ENCODE measurements at places on chromosomes 12 and 14. TPM values are rescaled to one million over a fixed set of nuclear protein-coding genes. Genes with fewer than 3 reads are reported as not detected.
A peak's percentile ranks its signal among the peaks of the same experiment; 100 is the strongest.

- H3K27me3 ChIP-seq = peaks cover 38% of the 10 kb centered on the region
- H3K4me3 ChIP-seq = no peak overlapping the region
- no peaks in the 10 kb centered on the region for H3K4me1 ChIP-seq
- H3K36me3 ChIP-seq = no peaks in the 10 kb centered on the region
- H3K27ac ChIP-seq = no peak overlapping the region
Observed at GRCh38 chr12:115872919-115873357, 404.6 kb downstream of the MED13L start.

Gene KCNJ8
- total RNA-seq = 24.4 TPM

DNA sequence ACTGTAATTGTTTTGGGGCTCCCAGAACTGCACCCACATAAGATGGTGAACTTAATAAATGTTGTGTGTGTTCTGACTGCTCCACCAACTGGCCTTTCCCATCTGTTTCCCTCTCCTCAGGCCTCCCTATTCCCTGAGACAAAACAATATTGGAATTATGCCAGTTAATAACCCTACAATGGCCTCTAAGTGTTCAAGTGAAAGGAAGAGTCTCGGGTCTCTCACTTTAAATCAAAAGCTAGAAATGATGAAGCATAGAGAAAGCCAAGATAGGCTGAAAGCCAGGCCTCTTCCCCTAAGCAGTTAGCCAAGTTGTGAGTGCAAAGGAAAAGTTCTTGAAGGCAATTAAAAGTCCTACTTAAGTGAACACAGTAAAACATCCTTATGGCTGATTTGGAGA is 13.4 kb downstream of the ACOT6 start:
- H3K4me3 ChIP-seq = no peak overlapping the region
- DNase-seq = no peak
- no peak overlapping the region for H3K27ac ChIP-seq

DNA sequence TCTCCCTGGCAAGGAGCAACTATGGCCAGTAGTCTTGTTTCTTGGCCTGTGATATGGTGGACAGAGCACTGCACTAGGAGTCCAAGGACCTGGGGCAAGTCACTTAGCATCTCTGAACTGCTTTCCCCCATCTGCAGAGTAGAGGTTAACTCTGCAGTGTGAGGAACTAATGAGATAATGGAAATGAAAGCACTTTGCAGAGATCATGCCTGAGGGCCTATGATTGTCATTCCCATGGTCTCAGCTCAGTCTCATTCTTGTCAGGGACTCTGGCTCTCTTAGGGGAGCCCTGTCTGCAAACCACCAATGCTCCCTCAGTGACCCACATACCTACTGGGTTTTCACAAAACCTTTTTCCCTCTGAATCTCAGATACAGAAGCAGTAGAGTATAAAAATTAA is 6.5 kb upstream of the PNMA1 start:
- peak overlapping the region; percentile 86 for H3K27ac ChIP-seq
- H3K4me1 ChIP-seq = peaks cover 78% of the 10 kb centered on the region
- H3K4me3 ChIP-seq = no peak overlapping the region
- no peak for DNase-seq
- H3K27me3 ChIP-seq = no peaks in the 10 kb centered on the region

DNA sequence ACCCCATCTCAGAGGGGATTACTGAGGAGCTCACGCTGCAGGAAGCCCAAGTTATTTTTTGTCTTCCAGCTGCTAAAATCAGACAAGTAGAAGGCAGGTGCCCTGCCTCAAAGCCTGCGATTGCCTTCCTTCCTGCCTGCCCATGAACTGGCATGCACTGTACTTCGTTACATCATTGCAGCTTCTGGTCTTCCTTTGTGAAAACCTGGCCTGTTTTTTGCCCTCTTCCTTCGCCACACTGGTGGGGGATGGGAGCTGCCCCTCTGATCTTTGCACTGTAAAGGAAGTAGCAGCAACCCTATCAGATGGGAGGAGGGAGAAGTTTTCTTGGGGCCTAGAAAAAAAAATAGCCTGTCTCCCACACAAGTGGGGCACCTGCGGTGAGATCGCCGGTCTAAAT is 1098.7 kb downstream of the BCL11B start:
- no peaks in the 10 kb centered on the region for H3K27me3 ChIP-seq
- H3K4me3 ChIP-seq = no peak overlapping the region
- no peak overlapping the region for H3K27ac ChIP-seq
- H3K36me3 ChIP-seq = no peaks in the 10 kb centered on the region
- no peak for DNase-seq
- no peaks in the 10 kb centered on the region for H3K4me1 ChIP-seq

DNA sequence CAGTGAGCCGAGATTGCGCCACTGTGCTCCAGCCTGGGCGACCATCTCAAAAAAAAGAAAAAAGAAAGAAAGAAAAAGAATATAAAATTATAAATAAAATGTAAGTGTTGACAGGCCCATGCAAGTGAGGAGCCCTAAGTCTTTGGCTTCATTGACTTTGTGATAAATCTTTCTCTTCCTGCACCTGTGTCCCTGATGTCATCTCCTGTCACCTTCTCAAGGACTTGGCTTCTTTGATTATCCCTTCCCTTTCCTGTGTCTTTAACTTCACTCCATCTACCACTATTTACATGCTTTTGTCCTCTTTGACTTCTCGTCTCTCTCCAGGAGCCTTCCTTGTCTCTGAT is 33.6 kb upstream of the WNK1 start:
- no peak overlapping the region for H3K27ac ChIP-seq
- no peak for DNase-seq
- peaks cover 6% of the 10 kb centered on the region for H3K4me1 ChIP-seq
- H3K27me3 ChIP-seq = no peaks in the 10 kb centered on the region

DNA sequence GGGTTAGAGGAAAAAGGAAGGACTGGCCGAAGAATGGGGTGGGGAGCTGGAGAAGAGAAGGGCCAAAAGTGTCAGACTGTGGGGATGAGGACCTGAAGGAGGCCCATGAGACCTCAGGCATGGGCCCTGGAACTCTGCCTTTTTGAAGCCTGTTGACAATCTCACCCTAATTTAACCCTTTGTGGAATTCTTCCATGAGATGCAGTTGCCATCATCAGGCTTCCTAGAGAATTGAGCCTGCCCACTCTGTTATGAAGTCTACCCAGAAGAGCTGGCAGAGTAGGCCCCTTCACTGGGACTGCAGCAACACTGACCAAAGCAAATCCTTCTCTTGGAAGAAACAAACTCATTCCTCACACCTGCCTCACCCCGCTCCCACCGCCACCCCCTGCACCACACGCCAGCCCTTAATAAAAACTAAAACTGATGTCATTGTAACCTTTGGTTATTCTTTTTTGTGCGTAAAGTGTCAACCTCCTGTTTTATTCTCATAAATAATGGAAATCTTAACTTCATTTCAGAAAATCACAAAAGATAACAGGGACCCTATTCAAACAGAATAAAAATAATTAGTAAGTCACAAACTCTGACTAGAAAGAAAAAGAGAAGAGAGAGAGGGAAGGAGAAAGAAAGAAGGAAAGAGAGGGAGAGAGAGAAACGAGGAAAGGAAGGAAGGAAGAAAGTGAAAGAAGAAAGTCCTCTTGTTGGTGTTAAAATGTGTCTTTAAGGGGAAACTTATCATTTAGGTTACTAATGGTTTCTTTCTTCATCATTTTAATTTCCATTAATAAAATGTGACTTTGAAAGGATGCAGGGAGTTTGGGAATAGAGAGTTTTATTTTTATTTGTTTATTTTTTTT is 61.3 kb downstream of the CRADD start:
- H3K27ac ChIP-seq = peak overlapping the region; percentile 89
- H3K36me3 ChIP-seq = no peaks in the 10 kb centered on the region
- no peaks in the 10 kb centered on the region for H3K27me3 ChIP-seq

- H3K4me3 ChIP-seq = peak overlapping the region; percentile 61
- H3K27ac ChIP-seq = peak overlapping the region; percentile 82
- H3K36me3 ChIP-seq = no peaks in the 10 kb centered on the region
- H3K27me3 ChIP-seq = no peaks in the 10 kb centered on the region
Observed at GRCh38 chr12:27968972-27969623, 3.4 kb downstream of the PTHLH start.

DNA sequence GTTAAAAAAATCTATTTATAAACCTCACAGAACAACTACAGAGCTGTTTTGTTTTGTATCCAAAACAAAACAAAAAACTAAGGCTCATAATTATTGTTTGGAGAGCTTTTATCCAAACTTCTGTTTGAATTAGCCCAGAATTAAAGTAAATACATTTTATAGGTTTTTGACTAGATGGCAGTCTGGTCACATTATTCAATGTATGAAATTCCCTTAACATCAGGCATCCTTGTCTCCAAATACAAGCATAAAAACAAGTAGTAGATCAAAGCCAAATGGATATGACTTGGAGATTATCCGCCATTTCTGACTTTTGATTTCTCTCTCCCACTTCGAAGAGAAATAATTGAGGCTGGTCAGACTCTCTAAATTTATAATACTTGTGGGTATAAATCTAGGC is 63.5 kb downstream of the SLC38A1 start:
- H3K27me3 ChIP-seq = no peaks in the 10 kb centered on the region
- H3K36me3 ChIP-seq = peaks cover 11% of the 10 kb centered on the region
- DNase-seq = no peak
- H3K4me1 ChIP-seq = peaks cover 61% of the 10 kb centered on the region
- peak overlapping the region; percentile 38 for H3K27ac ChIP-seq
- no peak overlapping the region for H3K4me3 ChIP-seq

- no peak for DNase-seq
- H3K27ac ChIP-seq = no peak overlapping the region
- H3K27me3 ChIP-seq = no peaks in the 10 kb centered on the region
- H3K4me1 ChIP-seq = no peaks in the 10 kb centered on the region
Observed at GRCh38 chr12:70733385-70733784, 96.2 kb upstream of the PTPRB start.

- H3K36me3 ChIP-seq = no peaks in the 10 kb centered on the region
- no peak overlapping the region for H3K4me3 ChIP-seq
- no peaks in the 10 kb centered on the region for H3K27me3 ChIP-seq
- no peak for DNase-seq
- H3K27ac ChIP-seq = no peak overlapping the region
Observed at GRCh38 chr14:22552001-22552826, 36.8 kb downstream of the DAD1 start.

- H3K4me3 ChIP-seq = no peak overlapping the region
- no peak for DNase-seq
- H3K27me3 ChIP-seq = no peaks in the 10 kb centered on the region
- H3K4me1 ChIP-seq = no peaks in the 10 kb centered on the region
- no peak overlapping the region for H3K27ac ChIP-seq
Observed at GRCh38 chr12:58463051-58463450, 457.3 kb downstream of the LRIG3 start.

DNA sequence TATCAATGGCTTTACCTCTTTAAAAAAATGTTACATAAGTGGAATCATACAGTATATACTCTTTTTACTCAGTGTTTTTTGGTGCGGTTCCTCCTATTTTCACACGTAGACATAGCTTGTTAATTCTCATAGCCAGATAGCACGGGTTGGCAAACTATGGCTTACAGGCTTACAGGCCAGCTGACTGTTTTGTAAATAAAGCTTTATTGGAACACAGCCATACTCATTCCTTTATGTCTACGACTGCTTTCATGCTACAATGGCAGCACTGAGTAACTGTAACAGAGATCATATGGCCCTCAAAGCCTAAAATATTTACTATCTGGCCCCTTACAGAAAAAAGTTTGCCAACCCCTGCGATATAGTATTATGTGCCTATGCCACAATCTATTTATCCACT is 5.8 kb upstream of the DAAM1 start:
- no peak overlapping the region for H3K4me3 ChIP-seq
- H3K27me3 ChIP-seq = no peaks in the 10 kb centered on the region
- no peak overlapping the region for H3K27ac ChIP-seq
- no peaks in the 10 kb centered on the region for H3K36me3 ChIP-seq
- no peak for DNase-seq

Gene C14orf180
- total RNA-seq = 0.42 TPM

Gene SMOC1
- total RNA-seq = 0.45 TPM

DNA sequence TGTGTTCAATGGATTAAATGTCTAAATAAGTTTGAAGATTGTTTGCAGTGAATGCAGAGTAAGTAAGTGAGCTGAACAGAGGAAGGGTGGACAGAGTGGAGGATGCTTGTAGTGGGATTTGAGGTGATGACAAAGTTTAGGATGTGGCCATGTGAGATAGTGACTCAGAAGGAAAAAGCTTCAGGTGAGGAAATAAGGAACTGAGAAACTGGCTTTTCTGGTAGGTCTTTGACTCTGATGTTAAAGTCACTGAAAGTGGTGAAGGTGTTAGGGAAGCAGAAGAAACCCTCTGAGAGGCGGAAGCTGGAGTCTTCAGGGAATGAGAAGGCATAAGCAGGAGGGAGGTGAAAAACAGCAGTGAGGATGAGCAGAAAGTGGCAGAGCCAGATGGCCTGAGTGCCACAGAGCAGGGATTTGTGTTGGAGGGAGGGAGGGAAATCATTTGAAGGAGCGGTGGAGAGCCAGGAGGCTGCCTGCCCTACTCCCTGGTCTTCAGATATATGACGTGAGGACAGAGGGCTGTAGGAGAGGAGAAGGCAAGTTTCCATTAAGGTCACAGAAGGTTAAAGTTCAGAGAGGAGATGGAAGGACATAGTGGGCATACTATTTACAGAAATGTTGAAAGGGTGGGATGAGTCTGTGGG is 24.8 kb downstream of the RGS6 start:
- peaks cover 6% of the 10 kb centered on the region for H3K4me1 ChIP-seq
- no peak for DNase-seq
- no peak overlapping the region for H3K27ac ChIP-seq

DNA sequence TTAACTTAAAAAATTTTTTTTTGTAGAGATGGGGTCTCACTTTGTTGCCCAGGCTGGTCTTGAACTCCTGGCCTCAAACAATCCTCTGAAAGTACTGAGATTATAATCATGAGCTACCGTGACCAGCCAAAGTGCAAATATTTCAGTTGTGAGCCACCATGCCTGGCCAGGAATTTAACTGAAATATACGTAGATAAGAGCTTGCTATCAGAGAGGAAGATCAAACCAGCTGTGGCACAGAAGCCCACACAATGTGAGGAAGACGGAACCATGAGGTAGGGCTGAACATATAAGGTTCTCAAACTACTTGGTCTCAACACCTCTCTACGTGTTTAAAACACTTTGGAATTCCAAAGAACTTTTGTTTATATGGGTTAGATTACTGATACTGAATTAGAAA is 29.1 kb downstream of the ATG14 start:
- no peak for DNase-seq
- H3K36me3 ChIP-seq = peaks cover 30% of the 10 kb centered on the region
- H3K27me3 ChIP-seq = no peaks in the 10 kb centered on the region
- H3K4me3 ChIP-seq = no peak overlapping the region

- H3K4me3 ChIP-seq = no peak overlapping the region
- H3K27ac ChIP-seq = no peak overlapping the region
- H3K27me3 ChIP-seq = no peaks in the 10 kb centered on the region
- no peaks in the 10 kb centered on the region for H3K4me1 ChIP-seq
- no peak for DNase-seq
Observed at GRCh38 chr12:40587421-40587820, 104.8 kb upstream of the CNTN1 start.

- no peaks in the 10 kb centered on the region for H3K4me1 ChIP-seq
- DNase-seq = no peak
- no peaks in the 10 kb centered on the region for H3K27me3 ChIP-seq
- H3K36me3 ChIP-seq = no peaks in the 10 kb centered on the region
- H3K4me3 ChIP-seq = no peak overlapping the region
Observed at GRCh38 chr14:103360548-103360947, 24.7 kb upstream of the MARK3 start.

Data from esophagus muscularis mucosa (tissue), 4 donors.